ENCODE measurements at places on chromosomes 7 and 10.

- no peak for DNase-seq
Measured at GRCh38 chr7:149085866-149086265, 4.7 kb downstream of the ZNF786 start.

DNA sequence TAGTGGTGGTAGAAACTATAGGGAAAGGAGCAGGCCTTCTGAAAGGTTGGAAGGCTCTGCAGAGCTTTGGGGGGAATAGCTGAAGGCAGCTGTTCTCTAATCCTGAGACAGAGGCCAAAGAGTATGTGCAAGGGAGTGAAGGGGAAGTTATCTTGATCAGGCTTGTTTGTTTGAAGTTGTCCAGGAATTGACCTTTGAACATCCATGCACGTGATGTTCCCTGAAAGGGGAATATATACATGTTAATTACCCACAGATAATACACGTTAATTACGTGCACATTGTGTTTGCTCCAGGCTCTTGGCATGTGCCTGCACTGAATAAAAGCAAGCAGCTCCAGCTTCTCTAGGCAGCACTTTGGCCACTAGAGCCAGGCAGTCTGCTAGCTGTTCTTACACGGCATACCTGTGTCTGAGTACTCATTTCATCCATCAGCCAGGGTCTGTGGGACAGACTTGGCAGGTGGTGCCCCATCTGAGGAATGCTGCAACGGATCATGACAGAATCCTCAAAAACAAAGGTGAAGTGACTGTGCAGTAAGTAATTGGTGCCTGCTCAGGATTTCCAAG lies 18.0 kb upstream of the STARD3NL start:
- no peak for DNase-seq

DNA sequence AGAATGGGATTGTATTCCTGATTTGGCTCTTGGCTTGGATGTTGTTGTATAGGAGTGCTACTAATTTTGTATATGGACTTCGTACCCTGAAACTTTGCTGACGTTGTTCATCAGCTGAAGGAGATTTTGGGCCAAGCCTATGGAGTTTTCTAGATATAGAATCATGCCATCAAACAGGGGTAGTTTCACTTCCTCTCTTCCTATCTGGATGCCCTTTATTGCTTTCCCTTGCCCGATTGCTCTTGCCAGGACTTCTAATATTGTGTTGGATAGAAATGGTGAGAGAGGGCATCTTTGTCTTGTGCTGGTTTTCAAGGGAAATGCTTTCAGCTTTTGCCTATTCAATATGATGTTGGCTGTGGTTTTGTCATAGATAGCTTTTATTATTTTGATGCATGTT lies 92.3 kb downstream of the CCDC7 start:
- no peak for DNase-seq

DNA sequence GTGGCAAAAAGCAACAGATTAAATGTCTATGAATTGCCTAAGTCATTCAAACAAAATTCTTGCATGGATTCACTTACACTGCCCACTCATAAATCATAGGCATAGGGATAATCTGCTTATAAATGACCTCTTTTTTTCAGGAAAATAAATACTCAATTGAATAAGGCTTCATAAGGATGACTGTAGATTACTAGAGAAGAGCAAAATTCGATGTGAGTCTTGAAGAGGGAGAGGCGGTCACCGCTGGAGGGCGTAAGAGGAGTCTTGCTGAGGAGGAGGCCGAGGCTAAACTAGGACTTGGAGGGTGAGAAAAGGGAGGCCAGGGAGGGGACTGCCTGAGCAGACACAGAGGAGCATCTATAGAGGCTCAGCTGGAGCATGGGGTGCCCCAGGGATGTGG lies 135.4 kb upstream of the RSU1 start:
- no peak for DNase-seq

DNA sequence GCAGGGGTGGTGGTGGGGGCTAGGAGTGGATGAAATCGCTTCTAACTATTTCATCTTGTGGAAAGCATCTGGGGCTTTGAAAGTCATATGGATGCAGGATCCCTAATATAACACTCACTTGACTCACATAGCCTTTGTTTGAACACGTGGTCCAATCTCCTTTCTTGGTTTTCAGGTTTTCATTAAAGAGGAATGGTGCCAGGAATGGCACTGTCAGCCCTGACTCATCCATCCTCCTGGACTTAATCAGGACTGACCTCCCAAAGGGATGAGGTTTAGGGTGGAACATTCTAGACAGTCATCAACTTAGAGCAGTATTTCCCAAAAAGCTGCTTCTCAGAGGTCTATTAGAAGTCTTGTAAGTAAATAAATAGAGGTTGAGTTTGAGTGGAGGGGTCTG lies 162.0 kb upstream of the PLXNA4 start:
- DNase-seq = no peak

DNA sequence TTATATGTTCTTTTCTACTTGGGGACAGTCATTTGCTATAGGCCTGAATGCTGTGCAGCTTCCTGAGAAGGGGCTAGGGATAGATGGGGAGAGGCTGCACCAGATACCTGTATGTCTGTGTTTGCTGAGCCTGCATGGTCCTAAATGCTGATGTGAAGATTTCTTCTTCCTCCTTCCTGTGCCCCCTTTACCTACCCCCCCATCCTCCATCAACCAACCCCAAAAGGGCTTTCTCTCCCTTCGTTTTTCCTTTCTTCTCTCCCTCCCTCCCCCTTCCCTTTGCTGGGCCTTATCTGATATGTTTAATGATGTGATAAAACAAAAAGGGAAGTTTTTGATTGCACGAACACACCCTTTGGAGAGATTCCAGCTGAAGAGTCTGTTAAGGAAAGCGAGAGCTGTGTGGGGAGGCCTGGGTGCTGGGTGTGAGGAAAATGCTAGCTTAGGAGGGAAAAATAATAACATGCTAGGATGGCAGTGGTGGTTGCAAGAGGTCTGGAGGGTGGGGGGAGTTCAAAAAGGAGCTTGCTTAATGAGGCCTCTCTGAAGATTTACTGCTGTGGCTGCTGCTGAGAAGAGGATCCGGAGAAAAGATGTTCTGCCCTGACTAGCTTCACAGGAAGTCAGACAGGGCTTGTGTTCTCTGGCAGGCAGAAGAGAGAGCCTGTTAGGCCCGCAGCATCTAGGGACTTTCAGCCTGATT lies 101.8 kb downstream of the SAMD9 start:
- no peak for DNase-seq
